Ascending aorta (tissue), 2 donors: ENCODE measurements at places on chromosomes 2 and 18. TPM values are rescaled to one million over a fixed set of nuclear protein-coding genes. Genes with fewer than 3 reads are reported as not detected.

DNA sequence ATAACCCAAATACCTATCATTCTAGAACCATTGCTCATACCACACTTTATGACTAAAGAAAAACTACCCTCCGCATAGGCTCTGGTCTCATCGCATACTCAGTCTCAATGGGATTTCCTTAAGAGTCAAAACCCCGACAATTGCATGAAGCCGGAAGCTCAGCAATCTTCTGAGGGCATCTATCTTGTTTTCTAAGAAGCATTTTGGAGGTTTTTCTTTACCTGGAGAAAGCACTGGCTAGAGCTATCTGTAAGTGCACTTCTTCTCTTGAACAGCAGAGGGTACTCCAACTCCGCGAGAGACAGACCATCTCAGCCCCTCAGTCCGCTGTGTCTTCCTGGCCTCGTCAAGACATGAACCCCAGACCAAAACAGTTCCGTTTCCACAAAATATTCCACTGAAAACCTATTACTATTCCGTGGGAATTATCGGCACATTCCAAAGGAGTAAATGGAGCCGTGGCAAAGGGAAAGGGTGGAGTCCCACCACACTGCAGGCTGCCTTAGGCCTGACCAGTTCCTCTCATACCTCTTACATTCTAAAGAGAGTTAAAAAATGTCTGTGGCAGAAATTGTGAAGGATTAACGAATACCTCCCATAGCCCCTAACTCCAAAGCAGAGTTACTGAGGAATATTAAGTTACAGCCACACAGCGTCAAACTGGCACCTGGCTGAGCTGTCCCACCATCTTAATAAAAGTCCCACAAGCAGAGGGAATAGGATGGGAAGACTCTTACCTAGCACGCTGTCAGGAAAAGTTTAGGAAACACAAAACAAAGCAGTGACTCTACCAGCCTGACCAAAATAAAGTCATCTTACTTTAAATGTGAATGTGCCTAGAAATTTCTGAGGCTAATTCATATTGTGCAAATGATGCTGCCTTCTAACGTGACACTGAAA, 325.6 kb upstream of the VRK2 start:
- peak; percentile 65 for DNase-seq

- no peak for DNase-seq
These were observed at the start of gene CD226 for GRCh38 chr18:69947361-69948133. Gene CD226, minus strand, starts transcription at chr18:69947873. Its CDS starts 467 bp downstream, at chr18:69947406.

GRCh38 chr2:11764359-11764758, 17.9 kb downstream of the LPIN1 start:
- no peak for DNase-seq

DNA sequence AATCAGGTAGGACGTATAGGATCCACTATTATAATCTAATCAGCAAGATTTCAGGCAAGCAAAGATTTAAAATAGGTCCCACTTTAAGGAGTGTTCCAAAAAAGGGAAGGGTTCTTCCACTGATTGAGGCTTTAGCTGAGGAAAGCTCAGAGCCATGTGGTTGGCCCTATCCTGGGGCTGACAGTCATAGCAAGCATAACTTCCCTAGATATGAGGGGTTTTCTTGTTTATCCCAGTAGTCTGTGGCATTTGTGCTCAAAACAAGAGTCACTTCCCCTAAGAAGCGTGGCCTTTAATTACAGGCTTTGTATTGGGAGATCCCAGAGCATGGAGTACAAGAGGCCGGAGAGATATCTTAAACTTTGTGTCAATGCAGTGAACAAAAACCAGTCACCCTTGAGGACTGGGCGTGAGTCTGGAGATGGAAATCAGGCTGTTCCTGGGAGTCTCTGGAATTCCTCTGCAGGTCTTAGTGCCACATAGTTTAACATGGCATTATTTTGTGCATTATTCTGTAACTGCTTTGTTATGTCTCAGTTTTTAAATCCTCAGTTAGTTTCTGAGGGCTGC, 136.9 kb upstream of the FBXO11 start:
- DNase-seq: no peak

- DNase-seq: no peak
These were observed 254.1 kb upstream of the SYT4 start for GRCh38 chr18:43531438-43531837.

DNA sequence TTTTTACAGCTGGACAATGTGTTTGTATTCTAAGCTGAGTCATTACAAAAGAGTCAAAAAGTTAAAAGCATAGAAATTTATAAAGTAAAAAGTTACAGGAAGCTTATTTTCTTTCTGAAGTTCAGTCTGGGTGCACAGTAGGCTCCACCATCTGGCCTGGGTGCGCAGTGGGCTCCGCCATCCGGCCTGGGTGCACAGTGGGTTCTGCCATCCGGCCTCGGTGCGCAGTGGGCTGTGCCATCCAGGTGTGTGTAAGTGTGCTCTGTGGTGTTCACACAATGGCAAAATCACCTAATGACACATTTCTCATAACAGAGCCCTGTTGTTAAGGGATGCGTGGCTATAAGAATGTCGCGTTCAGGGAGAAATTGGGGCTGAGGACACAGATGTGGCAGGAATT, 195.5 kb downstream of the ANKRD30B start:
- DNase-seq: no peak

DNA sequence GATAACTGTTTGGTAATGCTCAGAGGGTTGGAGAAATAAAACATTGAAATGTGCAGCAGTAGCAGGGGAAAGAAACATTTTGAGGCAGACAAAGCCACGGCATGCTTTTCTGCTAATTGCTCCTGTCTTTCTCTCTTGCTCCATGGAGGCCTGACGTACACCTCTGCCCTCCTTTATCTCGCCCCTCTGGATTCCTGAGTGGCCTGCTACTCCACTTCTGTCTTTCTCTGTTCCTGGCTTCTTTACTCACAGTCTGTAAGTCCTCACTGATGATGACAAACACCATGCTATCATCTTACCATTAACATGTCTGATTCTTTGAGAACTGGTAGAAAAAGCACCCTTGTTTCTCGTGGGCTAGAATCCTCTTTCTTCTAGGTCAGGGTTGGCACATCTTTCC, 392.9 kb downstream of the MEIS1 start:
- no peak for DNase-seq

DNA sequence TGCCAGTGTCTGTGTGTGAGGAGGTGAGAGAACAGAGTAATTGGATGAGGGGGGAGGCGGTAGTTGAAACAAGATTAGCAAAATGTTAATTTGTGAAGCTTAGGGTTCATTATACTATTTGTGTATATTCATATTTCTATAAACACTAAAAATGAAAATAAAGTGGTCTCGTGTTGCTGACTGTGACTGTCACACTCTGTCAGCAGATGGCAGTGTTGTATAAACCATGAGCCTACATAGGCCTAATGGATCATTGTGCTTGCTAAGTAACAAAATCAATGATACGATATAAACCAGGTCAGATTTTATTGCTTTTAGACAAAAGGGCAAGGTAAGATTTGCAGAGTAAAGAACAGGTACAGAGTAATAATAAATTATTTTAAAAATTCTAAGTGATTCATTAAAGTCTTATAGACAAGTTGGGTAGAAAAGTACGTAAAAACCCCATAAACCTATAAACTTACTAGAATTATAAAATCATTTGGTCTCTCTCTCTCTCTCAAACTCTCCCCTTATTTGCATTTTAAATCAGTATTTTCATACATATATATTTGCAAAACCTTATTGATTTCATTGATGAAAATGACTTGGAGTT, 182.7 kb downstream of the RPIA start:
- no peak for DNase-seq

GRCh38 chr2:27024188-27024587, 8.6 kb upstream of the TMEM214 start:
- DNase-seq: no peak

GRCh38 chr2:74819702-74820101, 14.2 kb upstream of the HK2 start:
- DNase-seq: no peak

GRCh38 chr2:46394649-46395510, 84.5 kb upstream of the TMEM247 start:
- DNase-seq: no peak

DNA sequence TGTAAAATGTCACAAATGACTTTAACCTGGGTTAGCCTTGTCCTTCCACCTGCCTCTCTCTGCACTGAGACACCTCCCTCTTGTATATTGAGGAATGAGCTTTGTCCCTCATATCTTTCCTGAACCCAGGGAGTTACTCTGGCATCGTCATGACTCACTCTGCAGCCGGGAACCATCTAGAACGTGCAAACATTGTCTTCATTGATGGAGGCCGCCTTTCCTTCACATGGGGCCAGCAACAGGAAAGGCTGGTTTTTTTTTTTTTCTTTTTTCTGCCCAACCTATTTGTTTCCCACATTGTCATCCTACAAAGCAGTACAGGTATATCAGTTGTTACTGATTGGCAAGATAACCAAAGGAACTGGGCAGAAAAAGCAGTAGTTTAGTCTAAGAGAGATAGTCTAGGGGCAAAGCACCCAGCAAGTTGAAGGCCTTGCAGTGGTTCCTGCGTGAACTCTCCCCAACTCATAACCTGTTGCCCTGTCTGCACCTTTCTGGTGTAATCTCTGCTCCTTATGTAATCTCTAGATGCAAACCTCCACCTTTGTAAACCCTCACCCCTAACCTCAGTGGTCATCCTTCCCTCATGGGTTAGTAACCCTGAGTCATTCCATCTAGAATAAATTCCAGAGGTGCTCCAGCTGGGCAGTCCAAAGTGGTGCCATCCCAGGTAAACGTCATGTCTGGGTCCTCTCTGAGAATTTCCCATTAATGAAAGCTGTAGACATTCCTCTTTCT, 38.3 kb downstream of the SLC40A1 start:
- DNase-seq: no peak

- DNase-seq: no peak
These were observed 1321.9 kb upstream of the CHAC2 start for GRCh38 chr2:52445686-52446085.

DNA sequence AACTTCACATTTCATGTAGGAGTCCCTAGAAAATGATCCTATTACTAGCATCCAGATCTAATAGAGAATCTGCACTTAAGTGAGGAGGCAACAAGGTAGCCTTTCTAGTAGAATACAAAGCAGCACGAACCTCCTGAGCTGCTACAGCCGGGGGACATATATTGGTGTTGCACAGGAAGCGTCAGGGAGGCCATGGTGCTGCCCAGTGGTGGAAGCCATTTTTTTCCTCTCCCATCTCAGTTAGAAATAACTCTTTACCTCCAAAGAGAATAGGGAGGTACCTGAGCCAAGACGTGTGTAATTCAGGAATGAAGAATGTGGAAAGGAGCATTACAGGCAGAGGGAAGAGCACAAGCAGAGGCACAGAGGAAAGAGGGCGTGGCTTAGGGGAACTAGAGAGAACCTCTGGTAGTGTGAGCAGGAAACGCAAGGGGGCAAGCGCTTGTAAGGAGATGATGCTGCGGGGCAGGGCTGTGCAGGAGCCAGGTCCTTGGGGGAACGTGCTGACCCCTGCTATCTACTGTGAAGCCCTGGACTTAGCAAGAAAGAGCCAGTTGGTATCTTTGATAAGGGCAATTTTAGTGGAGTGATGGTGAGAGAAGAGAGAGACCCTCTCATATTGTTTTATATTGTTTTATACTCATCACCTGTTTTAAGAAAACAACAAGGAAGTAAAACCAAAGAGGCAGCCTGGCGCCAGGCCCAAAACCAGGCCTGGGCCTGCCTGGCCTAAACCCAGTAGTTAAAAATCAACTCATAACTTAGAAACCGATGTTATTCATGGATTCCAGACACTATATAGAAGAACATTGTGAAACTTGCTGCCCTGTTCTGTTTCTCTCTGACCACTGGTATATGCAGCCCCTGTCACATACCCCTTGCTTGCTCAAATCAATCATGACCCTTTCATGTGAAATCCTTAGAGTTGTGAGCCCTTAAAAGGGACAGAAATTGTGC, 50.0 kb upstream of the TTC39C start:
- DNase-seq: no peak

DNA sequence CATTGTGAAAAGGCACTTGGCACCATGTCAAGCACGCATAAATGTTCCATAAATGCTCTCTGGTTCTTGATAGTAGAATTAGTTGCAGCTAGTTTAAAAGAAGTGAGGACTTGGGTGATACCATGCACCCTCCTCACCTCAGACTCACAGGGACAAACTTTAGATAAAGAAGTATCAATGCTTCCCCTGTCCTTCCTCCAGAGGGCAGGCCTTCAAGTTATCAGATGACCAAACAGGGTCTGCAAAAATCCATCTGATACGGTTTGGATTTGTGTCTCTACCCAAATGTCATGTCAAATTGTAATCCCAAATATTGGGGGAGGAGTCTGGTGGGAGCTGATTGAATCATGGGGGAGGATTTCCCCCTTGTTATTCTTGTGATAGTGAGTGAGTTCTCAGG, 54.1 kb downstream of the C1QL2 start:
- no peak for DNase-seq

- DNase-seq: no peak
These were observed 16.7 kb downstream of the LANCL1 start for GRCh38 chr2:210459880-210460279.

- no peak for DNase-seq
These were observed 1.0 kb upstream of the ANKRD62 start for GRCh38 chr18:12092398-12093229.

DNA sequence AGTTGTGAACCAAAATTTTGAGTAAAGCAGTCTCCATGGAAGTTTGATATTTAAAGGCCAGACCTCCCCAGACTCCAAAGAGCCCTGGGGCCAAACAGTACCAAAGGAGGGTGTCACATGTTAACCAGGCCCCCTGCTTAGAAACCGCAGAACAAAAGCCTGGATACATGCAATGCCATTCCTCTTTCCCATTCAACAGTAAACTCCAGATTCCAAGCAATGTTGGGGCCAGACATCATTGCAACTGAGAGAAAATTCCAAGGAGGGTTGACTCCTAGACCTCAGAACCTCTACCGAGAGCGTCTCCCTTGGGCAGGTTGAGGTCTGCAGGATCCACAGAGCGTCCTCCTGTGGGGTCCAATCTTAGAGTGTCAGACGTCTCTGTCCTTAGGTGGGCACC, 404.4 kb upstream of the SYT4 start:
- no peak for DNase-seq

SLC30A3 gene
- 7.6 TPM for total RNA-seq

SCN2A gene
- 0.53 TPM for total RNA-seq

IL37 gene
- not detected for total RNA-seq

EMILIN2 gene
- total RNA-seq: 22.4 TPM

ATOH8 gene
- 239 TPM for total RNA-seq

TSN gene
- total RNA-seq: 42.6 TPM

GMCL1 gene
- total RNA-seq: 10.4 TPM

HOXD8 gene
- total RNA-seq: 19.8 TPM

GLI2 gene
- 23.1 TPM for total RNA-seq
